ENCODE measurements at places on chromosomes 13 and 19. TPM values are rescaled to one million over a fixed set of nuclear protein-coding genes. Genes with fewer than 3 reads are reported as not detected.
A peak's percentile ranks its signal among the peaks of the same experiment; 100 is the strongest.

The MEDAG gene
- total RNA-seq = not detected

The OXGR1 gene
- total RNA-seq = not detected

The ATXN8OS gene
- total RNA-seq = not detected

The ARL11 gene
- 0.76 TPM for total RNA-seq

The SKA3 gene
- 39.6 TPM for total RNA-seq

The INTS6 gene
- 63.5 TPM for total RNA-seq

GRCh38 chr13:113672002-113672651, 5.1 kb downstream of the GRK1 start:
- H3K27ac ChIP-seq = no peak overlapping the region
- H3K36me3 ChIP-seq = no peaks in the 10 kb centered on the region
- DNase-seq = no peak
- H3K27me3 ChIP-seq = no peaks in the 10 kb centered on the region
- peaks cover 3% of the 10 kb centered on the region for H3K4me1 ChIP-seq

DNA sequence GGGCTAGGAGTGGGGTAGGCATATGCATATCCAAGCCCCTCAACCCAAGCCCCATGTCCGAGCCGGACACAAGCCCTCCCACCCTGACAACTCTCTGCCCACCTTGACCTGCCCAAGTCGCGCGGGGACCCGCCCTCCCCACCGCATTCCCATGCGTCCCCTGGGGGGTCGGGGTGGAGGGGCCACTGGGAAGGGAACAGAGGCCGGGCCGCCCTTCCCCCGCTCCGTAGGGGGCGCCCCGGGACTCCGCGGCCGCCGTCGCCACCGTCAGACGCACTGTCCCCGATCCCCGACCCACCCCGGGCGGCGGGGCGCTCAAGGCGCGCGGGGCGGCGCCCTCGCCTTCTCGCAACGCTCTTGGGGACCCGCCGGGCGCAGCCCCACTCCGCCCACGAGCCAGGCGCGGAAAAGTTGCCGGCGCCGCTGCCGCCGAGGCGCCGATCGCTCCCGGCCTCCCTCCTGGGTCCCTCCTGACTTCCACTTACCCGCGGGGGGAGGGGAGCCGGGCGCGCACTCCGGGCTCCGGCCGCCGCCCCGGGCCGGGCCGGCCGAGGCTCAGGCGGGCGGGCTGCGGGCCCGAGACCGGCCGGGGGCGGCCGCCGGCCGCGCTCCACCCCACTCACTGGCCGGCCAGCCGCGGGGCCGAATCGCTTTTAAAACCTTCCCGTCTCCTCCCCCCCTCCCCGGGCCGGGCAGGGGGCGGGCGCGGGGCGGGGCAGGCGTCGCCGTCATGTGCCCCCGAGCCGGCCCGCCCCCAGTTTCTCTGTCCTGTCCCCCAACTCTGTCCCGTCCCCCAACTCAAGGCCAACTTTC, 34.4 kb upstream of the NANOS3 start:
- no peaks in the 10 kb centered on the region for H3K27me3 ChIP-seq
- H3K36me3 ChIP-seq = peaks cover 34% of the 10 kb centered on the region
- H3K4me3 ChIP-seq = peak overlapping the region; percentile 94
- peak; percentile 94 for DNase-seq

DNA sequence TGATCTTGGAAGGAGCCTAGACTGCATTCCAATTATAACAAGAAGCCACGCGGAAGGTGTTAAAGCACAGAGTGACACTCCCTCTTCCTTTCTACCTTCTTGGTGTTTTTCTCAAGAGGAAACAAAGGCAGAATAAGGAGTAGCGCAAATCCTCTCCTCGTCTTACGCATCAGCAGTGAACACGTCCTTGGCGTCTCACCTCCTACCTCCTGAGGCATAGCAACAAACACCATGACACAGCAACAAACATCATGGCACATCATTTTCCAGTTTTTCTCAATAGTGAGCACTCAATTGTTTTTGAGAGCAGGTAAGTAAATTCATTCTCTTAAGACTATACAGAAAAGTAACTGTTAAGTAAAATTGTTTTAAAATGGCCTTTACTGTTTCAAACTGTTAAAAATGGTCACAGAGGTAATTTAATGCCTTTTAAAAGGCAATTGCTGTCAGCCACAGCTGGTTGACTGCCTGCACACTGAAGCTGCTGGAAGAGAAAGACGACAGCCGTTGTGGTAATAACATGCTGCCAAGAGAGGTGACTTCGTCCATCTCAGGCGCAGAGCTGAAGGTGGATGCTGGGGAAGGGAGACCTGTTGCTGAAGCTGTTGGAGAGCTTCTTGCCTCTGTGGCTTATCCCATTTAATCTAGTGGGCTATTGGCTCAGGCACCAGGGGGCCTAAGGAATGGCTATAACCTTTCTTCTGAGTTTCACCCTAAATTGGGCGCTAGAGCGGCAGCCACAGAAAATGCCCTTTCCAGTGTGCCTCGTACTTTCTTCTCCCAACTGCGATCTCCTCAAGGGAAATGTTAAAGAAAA, 703.7 kb downstream of the UQCRFS1 start:
- H3K4me3 ChIP-seq = no peak overlapping the region
- H3K36me3 ChIP-seq = no peaks in the 10 kb centered on the region
- peak; percentile 34 for DNase-seq

GRCh38 chr19:29574510-29574909, 31.6 kb upstream of the POP4 start:
- no peaks in the 10 kb centered on the region for H3K36me3 ChIP-seq
- no peak overlapping the region for H3K4me3 ChIP-seq
- H3K4me1 ChIP-seq = peaks cover 28% of the 10 kb centered on the region
- no peak overlapping the region for H3K27ac ChIP-seq

DNA sequence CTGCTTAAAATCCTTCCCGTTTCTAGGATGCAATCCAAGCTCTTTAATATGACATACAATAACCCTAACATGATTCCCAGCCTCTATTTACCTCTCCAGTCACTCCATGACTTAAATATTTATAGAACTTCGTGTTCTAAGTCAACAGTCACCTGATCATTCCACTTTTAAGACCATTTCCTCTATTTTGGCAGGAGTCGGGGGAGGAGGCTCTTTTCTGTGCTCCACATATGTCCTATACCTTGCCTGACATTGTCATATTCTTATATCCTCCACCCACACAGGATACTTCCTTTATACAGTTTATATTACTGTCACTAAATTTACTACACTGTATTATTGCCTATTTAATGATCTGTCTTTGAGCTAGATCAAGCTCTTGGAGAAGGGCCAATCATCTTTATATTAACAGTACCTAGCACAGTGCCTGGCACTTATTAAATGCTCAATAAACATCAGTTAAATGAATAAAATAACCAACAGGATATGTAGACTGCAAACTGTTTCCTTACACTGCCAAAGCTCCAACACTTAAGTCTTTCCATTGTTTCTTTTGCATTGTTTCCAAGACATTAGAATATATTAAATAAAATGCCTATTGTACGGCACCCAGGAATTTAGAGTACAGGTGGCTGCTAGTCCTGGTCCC, 2.7 kb downstream of the ARGLU1 start:
- peak overlapping the region; percentile 97 for H3K4me3 ChIP-seq
- H3K27me3 ChIP-seq = no peaks in the 10 kb centered on the region
- H3K36me3 ChIP-seq = peaks cover 20% of the 10 kb centered on the region
- H3K4me1 ChIP-seq = peaks cover 63% of the 10 kb centered on the region
- peak overlapping the region; percentile 65 for H3K27ac ChIP-seq

GRCh38 chr13:101455863-101456262, 3.4 kb downstream of the ITGBL1 start:
- no peak for DNase-seq
- no peak overlapping the region for H3K4me3 ChIP-seq
- H3K36me3 ChIP-seq = no peaks in the 10 kb centered on the region
- H3K27me3 ChIP-seq = peaks cover 13% of the 10 kb centered on the region
- no peak overlapping the region for H3K27ac ChIP-seq
